ENCODE measurements at places on chromosomes 12 and 14.
A peak's percentile ranks its signal among the peaks of the same experiment; 100 is the strongest.

GRCh38 chr12:29164477-29165393 lies 15.7 kb downstream of the FAR2 start:
- no peak for DNase-seq
- no peaks in the 10 kb centered on the region for H3K36me3 ChIP-seq
- no peak overlapping the region for H3K27ac ChIP-seq
- H3K4me3 ChIP-seq: no peak overlapping the region

GRCh38 chr12:26648584-26648983 lies 184.4 kb downstream of the ITPR2 start:
- H3K4me3 ChIP-seq: no peak overlapping the region
- H3K4me1 ChIP-seq: no peaks in the 10 kb centered on the region
- DNase-seq: no peak
- H3K36me3 ChIP-seq: no peaks in the 10 kb centered on the region
- H3K27ac ChIP-seq: no peak overlapping the region

DNA sequence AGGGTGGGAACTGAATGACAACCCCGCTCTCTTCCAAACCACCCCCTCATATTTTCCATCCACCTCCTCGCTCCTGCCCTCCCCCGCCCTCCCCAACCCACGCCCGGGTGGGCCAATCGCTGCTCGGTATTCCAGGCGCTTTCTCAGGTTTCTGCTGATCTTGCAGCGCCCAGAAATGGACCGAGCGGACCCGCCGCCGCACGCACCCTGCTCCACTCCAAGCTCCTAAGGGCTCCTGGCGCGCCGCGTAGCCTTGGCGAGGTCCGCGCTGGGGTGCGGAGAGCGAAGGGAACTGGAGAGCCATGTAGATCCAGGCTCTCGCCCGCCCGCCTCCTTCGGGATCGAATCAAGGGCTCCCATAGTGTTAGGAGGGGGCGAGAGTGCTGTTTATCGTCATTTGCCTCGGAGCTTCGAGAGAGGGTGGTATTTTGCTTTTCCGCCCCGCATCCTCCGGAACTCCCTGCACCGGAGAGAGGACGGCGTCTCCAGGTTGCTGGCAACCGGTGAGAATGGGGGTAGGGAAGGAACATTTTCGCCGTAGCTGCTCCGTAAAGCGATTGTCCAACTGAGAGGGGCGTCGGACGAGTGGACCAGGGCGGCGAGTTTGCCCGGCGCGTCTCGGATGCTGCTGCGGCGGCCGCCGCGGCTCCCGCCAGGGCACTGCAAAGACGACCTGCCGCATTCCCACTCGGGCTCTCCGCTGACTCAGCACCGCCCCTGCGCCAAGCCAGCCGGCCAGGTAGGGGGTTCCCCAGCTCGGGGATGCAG lies at the start of gene KCNA1:
KCNA1 (plus strand) TSS at position 172 of the 768 bp plus-strand sequence. CDS start 1,474 bp downstream, outside the sequence.
- peak within 1 kb of the TSS; percentile 8 for H3K4me3 ChIP-seq
- no peak within 1 kb of the TSS for H3K27ac ChIP-seq
- no peak for DNase-seq

- peaks cover 8% of the 10 kb centered on the region for H3K27me3 ChIP-seq
- DNase-seq: no peak
- H3K27ac ChIP-seq: no peak overlapping the region
Measured at GRCh38 chr12:130286041-130286440, 51.6 kb upstream of the PIWIL1 start.

DNA sequence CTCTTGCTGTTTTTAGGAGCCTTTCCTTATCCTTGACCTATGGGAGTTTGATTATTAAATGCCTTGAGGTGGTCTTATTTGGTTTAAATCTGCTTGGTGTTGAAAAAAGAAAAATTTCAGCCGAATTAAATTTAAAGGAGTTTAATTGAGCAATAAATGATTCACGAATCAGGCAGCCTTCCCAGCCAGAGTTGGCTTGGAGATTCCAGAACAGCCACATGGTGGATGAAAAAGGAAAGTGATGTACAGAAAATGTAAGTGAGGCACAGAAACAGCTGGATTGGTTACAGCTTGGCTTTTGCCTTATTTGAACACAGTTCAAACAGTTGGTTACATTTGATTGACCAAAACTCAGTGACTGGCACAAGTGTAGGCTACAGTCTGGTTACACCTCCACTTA lies 69.7 kb downstream of the WASHC3 start:
- H3K4me1 ChIP-seq: no peaks in the 10 kb centered on the region
- no peak for DNase-seq
- H3K36me3 ChIP-seq: no peaks in the 10 kb centered on the region
- H3K4me3 ChIP-seq: no peak overlapping the region

DNA sequence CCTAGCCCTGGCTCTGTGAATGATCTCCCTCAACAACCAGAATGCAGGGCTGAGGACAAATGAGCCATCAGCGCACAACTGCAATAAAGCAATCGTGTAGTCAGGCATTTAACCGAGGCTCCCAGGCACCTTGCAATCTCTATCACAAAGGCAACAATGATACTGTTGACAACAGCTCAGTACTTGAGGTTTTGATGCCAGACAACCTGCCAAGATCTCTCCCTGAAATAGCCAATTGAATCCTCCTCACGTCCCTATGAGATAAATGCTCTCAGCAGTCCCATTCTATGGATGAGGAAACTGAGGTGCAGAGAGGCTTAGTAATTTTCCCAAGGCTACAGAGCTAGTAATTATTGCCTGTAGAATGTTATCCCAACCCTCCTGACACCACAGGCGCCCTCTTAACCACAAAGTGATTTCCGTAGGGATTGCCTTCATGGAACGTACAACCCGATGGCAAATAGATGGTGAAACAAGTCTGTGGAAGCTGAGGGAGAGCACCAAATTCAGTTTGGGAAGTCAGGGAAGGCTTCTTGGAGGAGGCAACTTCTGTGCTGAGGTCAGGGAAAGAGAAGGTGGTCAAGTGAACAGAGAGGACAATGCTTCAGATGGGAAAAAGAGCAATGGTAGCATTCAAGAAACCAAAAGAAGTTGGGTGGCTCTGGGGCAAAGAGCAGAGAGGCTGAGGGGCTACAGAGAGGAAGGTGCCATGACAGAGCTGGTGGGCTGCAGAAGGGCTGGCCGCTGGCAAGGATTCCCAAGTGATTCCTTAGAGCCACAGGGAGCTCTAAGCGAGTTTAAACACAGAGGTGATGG lies 12.6 kb downstream of the SERPINA3 start:
- H3K36me3 ChIP-seq: no peaks in the 10 kb centered on the region
- H3K4me1 ChIP-seq: no peaks in the 10 kb centered on the region
- no peak overlapping the region for H3K27ac ChIP-seq
- H3K4me3 ChIP-seq: no peak overlapping the region
- no peak for DNase-seq
- no peaks in the 10 kb centered on the region for H3K27me3 ChIP-seq

DNA sequence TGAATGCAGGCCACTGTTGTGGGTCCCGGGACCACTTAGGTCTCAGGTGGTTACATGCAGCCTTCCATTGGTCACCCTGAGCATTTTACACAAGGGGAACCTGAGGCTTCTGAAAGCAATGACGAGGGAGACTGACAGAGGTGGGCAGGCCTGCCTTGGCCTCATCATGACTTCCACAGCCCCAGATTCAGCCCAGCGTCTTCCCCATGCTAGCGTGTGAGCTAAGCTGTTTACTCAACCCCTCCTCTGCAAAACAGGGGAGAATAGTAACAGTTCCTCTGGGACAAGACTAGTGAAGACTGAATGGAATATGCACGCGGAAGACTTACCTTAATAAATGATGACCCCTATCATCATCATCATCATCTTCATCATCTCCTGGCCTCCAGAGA lies 46.8 kb downstream of the VWF start:
- H3K27me3 ChIP-seq: no peaks in the 10 kb centered on the region
- H3K27ac ChIP-seq: no peak overlapping the region
- no peaks in the 10 kb centered on the region for H3K4me1 ChIP-seq

DNA sequence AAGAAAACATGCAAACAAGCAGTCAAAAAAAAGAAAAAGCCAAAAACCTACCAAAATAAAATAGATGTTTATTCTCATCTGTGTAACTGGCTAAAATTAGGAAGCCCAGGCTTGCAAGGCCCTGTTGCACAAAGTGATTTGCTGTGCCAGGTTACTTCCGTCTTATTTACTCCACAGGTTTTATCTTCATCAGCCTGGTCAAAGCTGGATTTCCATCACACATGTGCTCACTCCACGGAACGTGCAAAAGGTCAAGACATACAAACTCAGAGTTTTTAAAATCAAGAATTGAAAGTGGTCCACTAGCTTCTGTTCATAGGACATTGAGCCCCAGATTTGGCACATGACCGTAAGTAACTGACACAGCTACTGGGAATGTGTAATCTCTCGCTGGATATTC lies 14.8 kb downstream of the KCNJ8 start:
- no peaks in the 10 kb centered on the region for H3K27me3 ChIP-seq
- no peak overlapping the region for H3K4me3 ChIP-seq
- no peak overlapping the region for H3K27ac ChIP-seq
- no peak for DNase-seq

DNA sequence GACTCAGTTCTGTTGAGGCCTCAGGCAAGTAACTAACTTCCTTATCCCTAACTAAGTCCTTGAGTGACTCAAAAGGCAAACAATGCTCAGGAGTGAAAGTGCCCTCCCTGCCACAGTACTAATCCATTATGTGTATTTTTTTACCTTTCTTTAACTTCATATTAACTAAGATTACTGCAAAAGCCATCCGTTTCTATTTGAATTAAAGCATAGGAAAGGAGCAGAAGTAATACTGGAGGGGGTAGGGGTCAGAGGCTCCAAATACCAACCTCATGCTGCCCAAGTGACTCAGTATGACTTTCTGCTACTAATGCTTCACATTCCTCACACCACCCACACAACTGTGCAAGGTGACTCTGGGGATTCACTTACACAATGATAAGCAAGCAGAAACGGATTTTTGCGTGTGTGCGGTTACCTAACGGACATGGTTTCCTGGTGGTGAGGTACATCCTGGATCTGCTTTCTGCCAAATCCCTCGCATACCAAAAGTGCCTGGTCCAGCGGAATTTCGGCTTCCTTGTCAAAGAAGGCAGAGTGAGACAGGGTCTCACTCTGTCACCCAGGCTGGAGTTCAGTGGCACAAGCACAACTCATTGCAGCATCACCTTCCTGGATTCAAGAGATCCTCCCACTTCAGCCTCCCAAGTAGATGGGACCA lies 25.1 kb downstream of the MOK start:
- H3K27ac ChIP-seq: peak overlapping the region; percentile 81
- peak overlapping the region; percentile 24 for H3K4me3 ChIP-seq
- DNase-seq: peak; percentile 76

- H3K27ac ChIP-seq: no peak overlapping the region
- H3K27me3 ChIP-seq: no peaks in the 10 kb centered on the region
- H3K4me3 ChIP-seq: no peak overlapping the region
Measured at GRCh38 chr12:116926283-116927243, 15.8 kb downstream of the FBXW8 start.

DNA sequence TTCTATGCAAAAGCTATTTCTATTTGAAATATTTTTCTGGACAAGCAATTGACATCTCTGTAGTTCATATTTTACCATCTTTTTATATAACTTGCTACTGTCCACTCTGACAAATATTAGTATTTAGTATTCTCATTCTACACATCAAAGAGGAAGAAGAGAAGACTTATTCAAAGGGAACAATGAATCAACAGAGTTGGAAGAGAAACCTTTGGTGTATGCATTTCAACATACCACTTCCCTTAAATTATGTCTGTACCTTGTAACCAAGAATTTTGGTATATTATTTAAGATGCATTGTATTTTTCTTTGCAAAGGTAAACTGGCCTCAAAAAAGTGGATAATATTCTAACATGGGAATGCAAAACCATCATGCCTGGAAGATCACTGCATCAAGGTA lies 72.1 kb upstream of the DUSP6 start:
- H3K4me3 ChIP-seq: no peak overlapping the region
- no peaks in the 10 kb centered on the region for H3K27me3 ChIP-seq
- no peaks in the 10 kb centered on the region for H3K4me1 ChIP-seq

- DNase-seq: no peak
- peaks cover 3% of the 10 kb centered on the region for H3K27me3 ChIP-seq
- no peak overlapping the region for H3K27ac ChIP-seq
- H3K36me3 ChIP-seq: no peaks in the 10 kb centered on the region
- H3K4me1 ChIP-seq: no peaks in the 10 kb centered on the region
Measured at GRCh38 chr12:51841727-51842126, 6.8 kb downstream of the FIGNL2 start.

GRCh38 chr12:113831016-113831415 lies 135.1 kb downstream of the RBM19 start:
- no peaks in the 10 kb centered on the region for H3K4me1 ChIP-seq
- H3K27ac ChIP-seq: no peak overlapping the region
- no peaks in the 10 kb centered on the region for H3K27me3 ChIP-seq
- H3K4me3 ChIP-seq: no peak overlapping the region
- no peak for DNase-seq
- H3K36me3 ChIP-seq: no peaks in the 10 kb centered on the region

- DNase-seq: no peak
- H3K4me3 ChIP-seq: no peak overlapping the region
- peak overlapping the region; percentile 100 for H3K27ac ChIP-seq
- peaks cover 67% of the 10 kb centered on the region for H3K4me1 ChIP-seq
- no peaks in the 10 kb centered on the region for H3K36me3 ChIP-seq
- H3K27me3 ChIP-seq: no peaks in the 10 kb centered on the region
Measured at GRCh38 chr14:49999146-49999761, 106.4 kb downstream of the ARF6 start.

DNA sequence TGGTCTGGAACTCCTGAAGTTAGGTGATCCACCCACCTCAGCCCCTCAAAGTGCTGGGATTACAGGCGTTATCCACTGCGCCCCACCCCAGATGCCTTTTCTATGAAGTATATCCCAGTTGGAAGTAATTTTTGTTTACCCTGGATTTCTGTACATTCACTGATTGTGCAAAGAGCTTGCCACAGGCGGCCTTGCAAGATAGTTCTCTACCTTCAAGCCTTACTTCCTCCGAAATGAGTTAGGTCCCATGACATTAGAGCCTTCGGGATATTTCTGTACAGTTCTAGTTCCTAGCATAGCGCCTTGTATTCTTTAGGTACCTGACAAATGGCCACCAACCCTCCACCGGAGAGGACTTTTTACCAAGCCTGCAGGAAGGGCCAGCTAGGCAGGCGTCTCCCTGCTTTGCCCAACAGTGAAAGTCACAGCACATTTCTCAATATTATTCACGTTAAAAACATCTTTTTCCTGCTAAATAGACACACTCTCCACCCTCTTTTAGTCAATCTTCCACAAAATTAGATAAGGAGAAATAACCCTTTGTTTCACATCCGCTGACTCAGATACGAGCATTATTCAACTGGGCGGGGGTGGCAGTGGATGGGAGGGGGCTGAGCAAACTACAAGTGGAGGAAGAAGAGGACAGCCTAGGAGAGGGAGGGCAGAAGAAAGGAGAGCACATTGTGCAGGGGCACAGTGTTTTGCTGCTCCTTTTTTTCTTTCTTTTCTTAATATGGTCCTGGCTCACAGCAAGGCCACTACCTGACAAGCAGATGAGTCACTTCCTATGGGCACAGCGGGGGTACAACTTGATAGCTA lies 40.0 kb upstream of the CAPRIN2 start:
- peak overlapping the region; percentile 90 for H3K27ac ChIP-seq
- peak; percentile 96 for DNase-seq
- no peaks in the 10 kb centered on the region for H3K27me3 ChIP-seq
- H3K36me3 ChIP-seq: no peaks in the 10 kb centered on the region
- peaks cover 45% of the 10 kb centered on the region for H3K4me1 ChIP-seq

GRCh38 chr14:48023881-48024280 lies 348.5 kb upstream of the MDGA2 start:
- no peaks in the 10 kb centered on the region for H3K36me3 ChIP-seq
- no peaks in the 10 kb centered on the region for H3K4me1 ChIP-seq
- H3K4me3 ChIP-seq: no peak overlapping the region
- H3K27me3 ChIP-seq: no peaks in the 10 kb centered on the region
